Vagina (tissue), 2 donors: ENCODE measurements at places on chromosomes 13 and 19. TPM values are rescaled to one million over a fixed set of nuclear protein-coding genes. Genes with fewer than 3 reads are reported as not detected.

GRCh38 chr13:43139211-43139610 lies 115.8 kb downstream of the DNAJC15 start:
- no peaks in the 10 kb centered on the region for H3K4me1 ChIP-seq
- H3K27ac ChIP-seq: no peak overlapping the region

DNA sequence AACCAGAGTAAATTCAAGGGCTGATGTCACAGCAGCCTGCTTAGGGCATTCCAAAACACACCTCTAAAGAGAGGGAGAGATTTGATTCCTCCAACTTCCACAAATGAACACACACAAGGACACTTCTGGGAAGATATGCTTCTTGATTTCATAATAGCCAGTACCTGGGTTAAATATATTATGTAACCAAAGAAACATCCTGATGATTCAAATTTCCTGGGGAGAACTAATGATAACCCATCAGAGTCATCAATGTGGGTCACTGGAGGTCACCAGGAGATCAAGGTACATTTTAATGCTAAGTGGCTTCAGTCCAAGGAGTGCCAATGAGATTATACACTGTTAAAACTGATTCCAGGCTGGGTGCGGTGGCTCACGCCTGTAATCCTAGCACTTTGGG lies 54.0 kb upstream of the DOCK9 start:
- no peaks in the 10 kb centered on the region for H3K27me3 ChIP-seq
- no peak overlapping the region for H3K4me3 ChIP-seq
- no peak overlapping the region for H3K27ac ChIP-seq
- no peak for DNase-seq
- no peaks in the 10 kb centered on the region for H3K4me1 ChIP-seq

- DNase-seq: no peak
- H3K27me3 ChIP-seq: no peaks in the 10 kb centered on the region
- H3K36me3 ChIP-seq: no peaks in the 10 kb centered on the region
- H3K4me3 ChIP-seq: peak overlapping the region; percentile 5
- peak overlapping the region; percentile 94 for H3K27ac ChIP-seq
Measured at GRCh38 chr19:11142528-11143171, 12.9 kb downstream of the SPC24 start.

- H3K27me3 ChIP-seq: no peaks in the 10 kb centered on the region
- H3K4me1 ChIP-seq: no peaks in the 10 kb centered on the region
- H3K27ac ChIP-seq: no peak overlapping the region
- no peak for DNase-seq
Measured at GRCh38 chr13:90717451-90717936, 630.0 kb upstream of the MIR17HG start.

Gene CRX
- not detected for total RNA-seq

Gene DDX39A
- total RNA-seq: 81.8 TPM

Gene LILRB5
- 12.3 TPM for total RNA-seq

Gene KCNN4
- 16.2 TPM for total RNA-seq
